T-helper 2 cell treated with Interferon-gamma antibody and Interleukin-4, amounts not matched to agents 100 ng/mL and 5 ng/mL, for 36 hours (primary cell): ENCODE measurements at places on chromosomes 7 and 10. TPM values are rescaled to one million over a fixed set of nuclear protein-coding genes. Genes with fewer than 3 reads are reported as not detected.

SNX8 gene
- 24.0 and 27.8 TPM in 2 replicates for total RNA-seq

RAB19 gene
- total RNA-seq = 9.0 and 9.5 TPM in 2 replicates

CYP2C9 gene
- not detected in 2 replicates for total RNA-seq

TAS2R5 gene
- 0.55 and 0.64 TPM in 2 replicates for total RNA-seq

TAS2R41 gene
- not detected in 2 replicates for total RNA-seq

AVPI1 gene
- total RNA-seq = 1.1 and 1.3 TPM in 2 replicates

ANK3 gene
- total RNA-seq = 14.7 and 15.9 TPM in 2 replicates

STEAP1B gene
- 0.18 and 0.23 TPM in 2 replicates for total RNA-seq

FANK1 gene
- 0.14 TPM in 1 of 2 replicates, not detected in the other for total RNA-seq

BBS9 gene
- 7.7 and 9.2 TPM in 2 replicates for total RNA-seq

NAT16 gene
- not detected in 2 replicates for total RNA-seq

CDHR3 gene
- 2.7 and 3.6 TPM in 2 replicates for total RNA-seq

ATOH7 gene
- total RNA-seq = not detected in 2 replicates

ENO4 gene
- not detected in 2 replicates for total RNA-seq

HOGA1 gene
- not detected in 2 replicates for total RNA-seq

C10orf88 gene
- 12.3 and 13.8 TPM in 2 replicates for total RNA-seq

SFRP5 gene
- not detected in 2 replicates for total RNA-seq

DLX6 gene
- total RNA-seq = not detected in 2 replicates
